ENCODE measurements at places on chromosomes 16 and 17.

DNA sequence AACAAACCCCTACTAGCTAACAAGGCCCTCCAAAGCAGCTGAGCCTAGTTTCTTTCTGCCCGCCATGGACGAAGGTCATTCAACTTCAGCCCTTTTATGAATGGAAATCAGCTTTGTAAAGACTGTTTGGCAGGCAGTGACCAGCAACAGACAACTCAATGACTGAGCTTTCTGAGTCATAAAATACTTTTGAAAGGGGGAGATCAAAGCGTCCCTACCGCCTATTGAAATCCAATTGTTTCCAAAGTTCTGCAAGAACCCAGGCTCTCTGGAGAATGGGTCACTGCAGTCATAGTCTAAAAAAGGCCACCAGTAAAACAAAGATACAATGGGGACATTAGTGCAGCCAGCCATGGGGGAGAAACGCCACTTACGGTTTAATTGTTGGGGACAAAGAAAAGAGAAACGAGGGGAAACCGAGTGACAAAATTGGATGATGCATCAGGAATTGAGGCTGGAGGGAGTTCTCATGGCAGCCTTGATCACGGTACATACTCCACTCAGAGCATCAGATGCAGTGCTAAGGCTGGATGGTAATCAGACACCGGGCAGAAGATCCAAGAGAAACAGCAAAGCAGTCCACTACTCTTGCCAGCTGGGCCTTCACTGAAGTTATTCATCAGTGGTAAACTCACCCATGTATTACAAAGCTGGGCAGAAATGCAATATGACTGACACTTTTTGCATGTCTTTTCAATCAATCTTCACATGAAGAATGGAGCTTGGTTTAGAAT is 9.8 kb downstream of the ADAMTS18 start:
- DNase-seq, result no peak

- DNase-seq, result no peak
Measured at GRCh38 chr16:81571592-81572385, 127.2 kb downstream of the CMIP start.

- DNase-seq, result no peak
Measured at GRCh38 chr17:17325816-17326215, 22.6 kb downstream of the NT5M start.

GRCh38 chr16:55842369-55843104 is 9.6 kb upstream of the CES1 start:
- peak; percentile 60 for DNase-seq

DNA sequence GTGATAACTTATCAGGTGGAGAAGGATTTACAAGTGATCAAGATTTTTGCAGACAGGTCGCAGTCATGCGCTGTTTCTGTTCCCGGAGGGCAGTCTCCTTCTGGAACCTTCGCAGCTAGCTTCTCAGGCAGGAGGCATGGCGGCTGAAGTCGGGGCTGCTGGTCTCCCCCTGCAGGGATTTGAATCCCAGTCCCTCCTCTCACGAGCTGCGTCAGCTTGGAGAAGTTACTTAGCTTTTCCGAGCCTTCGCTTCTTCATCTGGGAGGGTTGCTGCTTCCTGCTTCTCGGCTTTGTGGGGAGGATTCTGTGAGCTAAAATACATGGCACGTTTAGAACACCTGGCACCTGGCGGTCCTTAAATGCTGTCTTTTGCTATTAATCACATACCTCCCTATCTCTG is 287.8 kb upstream of the FOXF1 start:
- no peak for DNase-seq

DNA sequence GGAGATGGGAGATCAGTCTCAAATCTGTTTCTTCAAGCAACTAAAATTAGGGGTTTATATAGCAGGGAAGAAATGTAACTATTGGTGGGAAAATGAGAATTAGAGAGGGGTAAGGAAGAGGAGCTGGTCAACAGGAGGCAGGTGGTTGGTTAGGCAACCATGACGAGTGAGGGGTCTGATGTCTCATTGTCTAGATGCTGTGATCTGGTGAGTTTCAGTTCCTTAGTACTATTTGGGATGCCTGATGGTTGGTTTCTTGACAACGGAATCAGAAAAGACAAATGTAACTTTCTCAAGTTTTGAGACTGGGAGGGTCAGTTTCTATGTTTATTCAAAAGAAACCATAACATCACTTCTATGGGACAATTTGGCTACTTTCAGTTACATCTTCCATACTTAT is 415.3 kb upstream of the C16orf82 start:
- DNase-seq, result peak; percentile 63

- DNase-seq, result no peak
Measured at GRCh38 chr16:50311891-50312501, 45.6 kb downstream of the ADCY7 start.

GRCh38 chr16:14309001-14309886 is 238.1 kb downstream of the MRTFB start:
- peak; percentile 82 for DNase-seq

GRCh38 chr17:69581061-69581961 is 166.8 kb downstream of the MAP2K6 start:
- peak; percentile 88 for DNase-seq

DNA sequence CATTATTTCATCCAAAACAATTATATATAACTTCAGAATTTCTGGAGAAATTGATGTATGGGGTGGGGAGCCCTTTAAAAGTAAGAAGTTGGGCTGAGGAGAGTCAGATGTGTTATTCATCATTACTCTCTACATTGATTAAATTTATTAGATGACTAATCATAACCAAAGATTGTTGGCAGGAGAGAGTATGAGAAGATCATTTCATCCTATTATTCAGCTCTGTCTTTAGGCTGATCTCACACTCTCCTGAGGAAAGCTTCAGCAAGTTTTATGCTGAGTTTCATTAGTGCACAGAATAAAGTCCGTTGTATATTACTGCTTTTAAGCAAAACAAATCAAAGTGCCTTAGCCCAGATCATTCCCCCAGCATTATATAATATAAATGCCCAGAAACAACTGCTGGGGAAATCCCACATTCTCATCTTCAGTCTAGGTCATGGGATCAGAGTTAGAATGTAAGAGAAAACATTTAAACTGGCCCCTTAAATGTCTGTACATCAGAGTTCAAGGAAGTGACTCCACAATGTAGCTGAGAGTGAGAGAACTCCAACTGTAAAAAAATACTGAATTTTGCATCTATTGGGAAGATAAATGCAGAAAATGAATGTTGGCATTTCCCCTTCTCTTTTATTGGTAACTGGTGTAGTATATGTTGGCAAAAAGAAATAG is 130.1 kb upstream of the HLF start:
- no peak for DNase-seq

DNA sequence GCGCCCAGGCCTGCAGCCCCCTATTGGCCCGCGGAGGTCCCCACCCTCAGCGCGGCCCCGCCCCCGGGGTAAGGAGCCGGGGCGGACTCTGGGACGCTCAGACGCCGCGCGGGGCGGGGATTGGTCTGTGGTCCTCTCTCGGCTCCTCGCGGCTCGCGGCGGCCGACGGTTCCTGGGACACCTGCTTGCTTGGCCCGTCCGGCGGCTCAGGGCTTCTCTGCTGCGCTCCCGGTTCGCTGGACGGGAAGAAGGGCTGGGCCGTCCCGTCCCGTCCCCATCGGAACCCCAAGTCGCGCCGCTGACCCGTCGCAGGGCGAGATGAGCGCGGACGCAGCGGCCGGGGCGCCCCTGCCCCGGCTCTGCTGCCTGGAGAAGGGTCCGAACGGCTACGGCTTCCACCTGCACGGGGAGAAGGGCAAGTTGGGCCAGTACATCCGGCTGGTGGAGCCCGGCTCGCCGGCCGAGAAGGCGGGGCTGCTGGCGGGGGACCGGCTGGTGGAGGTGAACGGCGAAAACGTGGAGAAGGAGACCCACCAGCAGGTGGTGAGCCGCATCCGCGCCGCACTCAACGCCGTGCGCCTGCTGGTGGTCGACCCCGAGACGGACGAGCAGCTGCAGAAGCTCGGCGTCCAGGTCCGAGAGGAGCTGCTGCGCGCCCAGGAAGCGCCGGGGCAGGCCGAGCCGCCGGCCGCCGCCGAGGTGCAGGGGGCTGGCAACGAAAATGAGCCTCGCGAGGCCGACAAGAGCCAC is at the start of gene NHERF1:
TSS of gene NHERF1 (plus strand) at position 100 of the 750 bp plus-strand sequence. CDS start at position 319, 219 bp downstream.
- peak; percentile 96 for DNase-seq

GRCh38 chr17:82864713-82865248 is 25.0 kb upstream of the ZNF750 start:
- peak; percentile 73 for DNase-seq

DNA sequence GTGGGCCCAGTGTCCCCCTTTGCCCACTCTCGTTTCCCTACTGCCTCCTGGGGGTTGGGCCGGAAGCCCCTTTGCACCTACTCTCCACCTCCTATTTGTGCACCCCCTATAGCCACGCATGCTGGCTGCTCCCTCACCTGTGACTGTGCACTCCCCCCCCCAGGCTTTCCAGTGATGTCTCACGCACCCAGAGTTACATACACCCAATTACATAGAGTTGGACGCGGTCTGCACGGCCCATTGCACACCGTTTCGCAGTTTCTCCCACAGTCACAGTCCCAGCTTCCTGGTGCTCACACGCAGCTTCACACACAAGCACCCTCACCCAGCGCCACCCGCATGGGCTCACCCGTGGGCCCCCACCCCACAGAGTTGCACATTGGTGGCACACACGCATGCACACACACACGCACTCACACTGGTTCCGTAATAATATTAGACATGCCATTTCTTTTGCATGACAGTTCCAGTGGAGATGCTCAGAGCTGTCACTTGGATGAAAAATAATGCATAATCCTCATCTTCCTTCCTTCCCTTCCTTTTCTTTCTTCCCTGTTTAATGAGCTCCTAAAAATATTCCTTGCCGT is 21.5 kb upstream of the C1QL1 start:
- DNase-seq, result no peak

- no peak for DNase-seq
Measured at GRCh38 chr16:24850289-24850938, 4.7 kb downstream of the SLC5A11 start.

DNA sequence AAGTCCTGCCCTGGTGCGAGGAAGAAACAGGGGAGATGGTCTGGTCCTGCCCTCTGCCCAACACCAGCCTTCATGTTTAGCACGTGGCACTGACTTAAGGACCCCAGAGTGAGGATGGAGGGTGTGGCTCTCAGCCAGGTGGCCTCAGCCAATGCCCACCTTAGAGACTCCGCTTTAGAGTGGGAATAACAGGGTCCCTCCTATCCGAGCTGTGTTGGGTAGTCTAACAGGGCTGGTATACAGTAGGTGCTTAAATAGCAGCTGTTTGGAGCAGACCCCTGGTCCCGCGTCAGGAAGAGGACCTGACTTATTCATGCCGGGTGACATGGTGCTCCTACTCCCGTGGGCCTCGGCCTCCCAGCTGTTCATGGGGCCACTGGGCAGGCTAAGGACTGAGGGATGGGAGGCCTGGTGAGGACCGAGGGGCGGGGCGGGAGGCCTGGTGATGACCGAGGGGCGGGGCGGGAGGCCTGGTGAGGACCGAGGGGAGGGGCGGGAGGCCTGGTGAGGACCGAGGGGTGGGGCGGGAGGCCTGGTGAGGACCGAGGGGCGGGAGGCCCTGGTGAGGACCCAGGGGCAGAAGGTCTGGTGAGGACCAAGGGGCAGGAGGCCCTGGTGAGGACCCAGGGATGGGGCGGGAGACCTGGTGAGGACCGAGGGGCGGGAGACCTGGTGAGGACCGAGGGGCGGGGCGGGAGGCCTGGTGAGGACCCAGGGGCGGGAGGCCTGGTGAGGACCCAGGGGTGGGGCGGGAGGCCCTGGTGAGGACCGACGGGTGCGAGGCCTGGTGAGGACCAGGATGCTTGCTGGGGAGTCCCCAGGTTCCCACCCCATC is 7.6 kb downstream of the ZFPM1 start:
- DNase-seq, result no peak

DNA sequence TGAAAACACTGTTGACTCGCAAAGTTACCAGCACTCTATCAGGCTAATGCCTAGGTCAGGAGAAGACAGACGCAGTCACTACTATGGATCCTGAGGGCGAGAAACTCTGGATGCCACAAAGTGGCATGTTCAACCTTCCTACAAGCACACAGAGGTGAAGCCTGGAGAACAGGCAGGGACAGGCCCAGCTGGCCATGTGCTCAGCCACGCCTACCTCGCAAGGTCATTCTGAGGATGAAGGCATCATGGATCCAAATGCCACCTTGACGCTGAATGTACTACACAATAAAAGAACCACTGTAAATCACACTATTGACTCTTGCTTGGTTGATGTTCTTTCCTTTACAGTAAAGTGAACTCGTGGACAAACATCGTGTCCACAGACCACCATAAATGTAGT is 85.8 kb downstream of the ANKRD11 start:
- no peak for DNase-seq
